ENCODE measurements at places on chromosomes 11 and 22.
A peak's percentile ranks its signal among the peaks of the same experiment; 100 is the strongest.

GRCh38 chr11:7531011-7531410 lies 17.2 kb downstream of the PPFIBP2 start:
- DNase-seq: no peak

DNA sequence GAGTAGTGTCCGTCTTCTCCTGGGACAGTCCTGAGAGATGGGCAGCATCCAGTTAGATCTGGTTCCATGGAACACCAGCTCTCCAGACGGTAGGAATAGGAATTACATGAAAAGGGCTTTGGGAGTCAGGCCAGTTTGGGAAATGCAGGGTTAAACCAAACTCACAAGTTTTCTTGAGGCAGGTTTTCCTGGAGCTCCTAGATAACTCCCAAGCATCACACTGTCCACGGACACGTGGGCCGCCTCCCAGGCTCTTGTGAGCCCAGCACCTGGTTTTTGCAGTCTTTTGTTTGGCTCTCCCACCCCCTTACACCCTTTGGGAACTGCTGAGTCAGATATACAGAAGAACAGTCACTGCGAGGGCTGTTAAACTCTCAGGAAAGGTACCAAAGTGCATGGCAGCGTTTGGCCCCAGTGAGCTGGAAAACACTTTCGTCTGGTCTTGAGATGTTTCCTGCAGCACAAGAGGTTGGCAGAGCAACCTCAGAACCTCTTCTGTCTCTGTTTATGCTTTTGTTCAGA lies 90.0 kb downstream of the BCR start:
- DNase-seq: peak; percentile 60

DNA sequence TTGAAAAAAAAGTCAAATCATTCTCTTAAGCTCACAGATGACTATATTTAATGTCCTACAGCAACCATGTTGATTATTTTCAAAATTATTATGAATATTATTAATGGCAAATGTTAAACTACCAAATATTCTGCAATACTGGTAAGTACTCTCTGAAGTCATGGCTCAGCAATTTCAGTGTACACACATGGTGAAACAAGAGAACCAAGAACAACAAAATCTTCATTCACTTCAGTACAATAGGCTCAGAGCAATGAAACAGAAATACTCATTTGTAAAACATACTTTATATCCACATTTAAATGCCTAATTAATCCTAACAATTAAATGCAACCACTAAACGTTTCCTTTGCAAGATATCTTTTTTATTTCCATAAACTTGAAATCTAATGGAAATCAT lies 347.2 kb downstream of the TTC28 start:
- DNase-seq: no peak

DNA sequence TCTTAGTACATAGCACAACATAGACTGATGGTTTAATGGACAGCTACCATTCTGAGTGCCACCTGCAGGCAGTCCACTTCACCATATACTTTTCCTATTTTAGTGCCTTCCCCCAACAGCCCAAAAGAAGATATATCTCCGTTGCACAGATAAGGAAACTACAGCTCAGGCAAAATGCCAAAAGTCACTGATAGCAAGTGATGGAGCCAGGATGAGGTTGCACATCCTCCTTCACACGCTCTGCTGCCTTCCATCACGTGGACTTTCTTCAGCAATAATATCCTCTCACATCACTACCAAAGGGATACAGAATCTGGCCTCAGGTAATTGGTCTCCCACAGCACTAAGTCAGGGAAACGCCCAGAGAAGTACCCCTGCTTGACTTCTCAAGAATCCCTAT lies 7.5 kb downstream of the TCF20 start:
- no peak for DNase-seq

DNA sequence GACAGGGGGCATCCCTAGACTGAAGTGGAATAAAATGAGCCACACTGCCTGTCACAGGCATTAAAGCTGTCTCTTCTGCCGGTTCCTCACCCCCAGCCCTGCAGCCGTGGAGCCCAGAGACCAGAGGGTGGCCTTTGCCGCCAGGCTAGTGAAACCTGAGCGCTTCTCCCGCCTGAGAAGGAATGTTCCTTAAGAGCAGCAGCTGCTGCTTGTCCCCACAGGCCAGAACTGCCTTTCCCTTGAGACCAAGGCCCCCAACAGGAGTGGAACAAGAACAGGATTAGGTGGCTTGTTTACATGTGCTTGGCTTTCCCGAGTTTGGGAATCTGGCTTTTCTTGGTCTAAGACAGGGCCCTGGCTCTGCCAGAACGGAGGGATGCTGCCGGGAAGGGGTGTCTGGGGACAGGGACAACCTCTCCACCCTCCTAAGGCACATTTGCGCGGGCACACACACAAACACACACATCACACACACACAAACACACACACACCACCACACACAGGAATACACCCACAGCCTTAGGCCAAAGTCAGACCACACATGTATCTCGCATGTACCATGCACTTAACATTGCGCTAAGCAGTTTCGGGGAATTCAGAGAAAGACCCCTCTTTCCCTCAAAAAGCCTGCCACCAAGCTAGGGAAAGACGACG lies 91.8 kb downstream of the FEZ1 start:
- no peak for DNase-seq

DNA sequence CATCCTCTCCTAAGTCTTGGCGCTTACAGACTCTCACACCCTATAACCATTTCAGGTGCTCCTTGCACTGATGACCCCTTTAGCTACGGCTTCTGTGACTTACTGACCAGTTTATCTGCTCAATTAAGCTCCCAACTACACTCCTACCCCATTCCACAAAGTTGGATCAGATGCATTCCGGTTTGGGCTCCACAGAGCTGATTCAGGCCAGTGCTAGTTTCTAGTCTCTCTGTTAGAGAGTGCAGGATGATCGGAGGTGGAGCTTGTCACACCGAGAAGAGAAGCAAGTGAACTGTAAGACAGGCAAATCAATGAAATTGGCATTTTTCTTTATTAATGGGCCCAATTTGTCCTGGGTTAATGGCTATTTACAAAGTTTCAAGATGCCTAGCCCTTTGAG lies 436.8 kb upstream of the CADM1 start:
- no peak for DNase-seq

- peak; percentile 93 for DNase-seq
Measured at GRCh38 chr11:65833297-65834030, at the start of gene SNX32. Gene SNX32, plus strand, starts transcription at chr11:65833963. Its CDS starts 103 bp downstream, at chr11:65834066.

DNA sequence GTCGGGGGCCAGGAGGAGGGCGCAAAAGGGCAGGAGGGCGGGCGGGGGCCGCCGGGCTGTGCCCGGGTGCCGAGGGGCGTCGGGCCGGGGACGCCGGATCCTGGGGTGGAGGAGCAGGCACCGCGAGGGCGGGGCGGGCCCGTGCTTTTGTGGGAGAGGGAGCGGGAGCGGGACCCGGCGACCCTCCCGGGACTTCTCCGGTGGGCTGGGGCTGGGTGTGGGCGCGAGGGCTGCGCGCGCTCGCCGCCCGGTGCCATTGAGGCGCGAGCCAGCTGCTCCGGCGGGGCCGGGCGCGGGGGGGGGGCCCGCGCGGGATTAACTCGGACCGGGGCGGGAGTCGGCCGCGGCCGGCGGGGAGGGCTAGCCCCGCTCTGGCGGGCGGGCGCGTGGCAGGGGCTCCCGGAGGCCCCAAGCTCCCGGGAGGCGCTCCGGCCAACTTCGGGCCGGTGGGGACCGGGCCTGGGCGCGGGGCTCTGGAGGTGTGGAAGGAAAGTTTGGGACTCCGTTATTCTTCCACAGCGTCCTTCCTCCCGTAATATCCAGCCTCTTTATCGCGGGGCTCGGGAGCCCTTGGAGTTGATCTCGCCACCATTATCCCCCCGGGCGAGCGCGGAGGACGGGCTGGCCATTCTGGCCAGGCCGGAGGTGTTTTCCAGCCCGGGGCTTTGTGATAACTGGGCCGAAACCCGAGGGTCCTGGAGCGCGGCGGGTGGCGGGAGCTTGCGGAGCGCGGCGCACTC lies 936 bp downstream of the CECR2 start:
- no peak for DNase-seq

DNA sequence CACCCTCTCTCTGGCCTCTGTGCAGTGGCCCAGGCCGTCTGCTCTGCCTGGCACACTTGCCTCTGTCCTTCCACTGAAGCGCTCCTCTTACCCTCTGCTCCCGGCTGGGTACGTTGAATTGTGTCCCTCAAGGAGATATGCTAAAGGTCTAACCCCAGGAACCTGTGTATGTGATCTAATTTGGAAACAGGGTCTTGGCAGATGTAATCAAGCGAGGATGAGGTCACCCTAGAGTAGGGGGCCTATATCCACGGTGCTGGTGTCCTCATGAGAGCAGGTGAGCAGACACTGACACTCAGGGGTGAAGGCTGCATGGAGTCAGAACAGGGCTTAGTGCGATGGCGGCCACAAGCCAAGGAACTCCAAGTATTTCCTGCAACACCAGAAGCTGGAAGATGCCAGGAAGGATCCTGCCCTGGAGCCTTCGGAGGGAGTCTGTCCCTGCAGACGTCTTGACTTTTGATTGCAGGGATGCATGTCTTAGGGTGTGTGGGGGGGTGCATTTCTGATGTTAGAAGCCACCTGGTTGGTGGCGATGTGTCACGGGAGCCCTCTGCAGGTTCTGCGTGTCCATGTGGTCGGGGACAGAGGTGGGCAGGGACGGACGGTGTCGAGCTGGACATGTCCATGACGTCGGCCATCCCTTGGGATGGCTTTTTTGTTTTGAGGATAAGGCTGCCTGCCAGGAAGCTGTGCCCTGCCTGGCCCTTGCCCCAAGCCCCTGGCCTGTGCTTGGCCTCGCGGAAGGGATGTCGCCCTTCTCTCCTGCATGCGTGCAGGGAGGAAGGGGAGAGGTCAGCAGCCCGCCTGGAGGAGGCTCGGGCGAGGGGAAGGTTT lies 68.6 kb downstream of the LRP5 start:
- DNase-seq: no peak

DNA sequence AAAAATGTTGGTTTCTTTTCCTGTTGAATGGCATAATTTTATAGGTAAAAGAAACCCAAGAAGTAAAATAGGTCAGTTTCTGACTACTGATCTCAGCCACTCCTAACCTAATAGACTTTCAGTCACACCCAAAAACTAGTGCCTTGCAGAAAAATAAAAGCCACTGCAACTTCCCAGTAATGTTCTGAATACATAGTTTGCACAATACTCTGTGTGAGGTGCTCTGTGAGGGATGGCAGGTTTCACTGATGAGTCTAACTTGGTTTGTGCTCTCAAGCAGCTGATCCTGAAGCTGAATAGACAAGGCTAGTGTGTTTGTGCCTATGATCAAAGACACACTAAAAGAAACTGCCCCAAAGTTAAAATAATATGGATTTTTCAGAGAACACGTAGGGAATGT lies 758.3 kb downstream of the NELL1 start:
- no peak for DNase-seq

GRCh38 chr11:110355011-110355744 lies 58.8 kb upstream of the RDX start:
- DNase-seq: peak; percentile 53

GRCh38 chr22:36239150-36239400 lies 252 bp downstream of the APOL2 start:
- no peak for DNase-seq

GRCh38 chr22:25134028-25134427 lies 65.6 kb upstream of the CRYBB3 start:
- DNase-seq: no peak

DNA sequence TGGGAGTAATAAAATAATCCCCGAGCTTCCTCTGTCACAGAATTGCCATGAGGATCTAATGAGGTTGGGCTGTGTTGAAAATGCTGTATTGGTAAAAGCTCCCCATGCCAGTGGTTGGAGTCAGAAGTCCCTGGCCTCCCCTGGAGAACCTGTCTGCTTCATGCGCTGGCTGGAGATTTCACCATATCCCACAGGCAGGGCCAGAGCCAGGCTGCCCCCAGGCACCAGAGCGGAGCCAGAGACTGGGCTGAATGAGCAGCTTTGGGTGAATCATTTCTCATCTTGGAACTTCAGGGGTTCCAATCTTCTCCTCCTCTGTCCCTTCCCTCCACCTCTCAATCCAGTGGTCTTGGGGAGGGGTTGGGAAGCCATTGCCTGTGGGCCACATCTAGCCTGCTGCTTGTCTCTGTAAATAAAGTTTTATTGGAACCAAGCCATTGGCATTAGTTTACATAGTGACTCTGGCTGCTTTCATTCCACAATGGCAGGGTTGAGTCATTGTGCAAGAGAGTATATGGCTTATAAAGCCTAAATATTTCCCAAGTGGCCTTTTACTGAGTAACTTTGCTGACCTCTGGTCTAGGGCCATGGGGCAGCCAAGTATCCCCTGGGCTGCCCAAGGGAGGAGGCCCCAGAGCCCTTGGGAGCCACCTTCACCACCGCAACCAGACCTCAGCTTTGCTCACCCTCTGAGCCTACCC lies 35.2 kb downstream of the LRRC10B start:
- DNase-seq: no peak

- DNase-seq: peak; percentile 61
Measured at GRCh38 chr22:48700566-48701295, 1126.9 kb downstream of the BRD1 start.

DNA sequence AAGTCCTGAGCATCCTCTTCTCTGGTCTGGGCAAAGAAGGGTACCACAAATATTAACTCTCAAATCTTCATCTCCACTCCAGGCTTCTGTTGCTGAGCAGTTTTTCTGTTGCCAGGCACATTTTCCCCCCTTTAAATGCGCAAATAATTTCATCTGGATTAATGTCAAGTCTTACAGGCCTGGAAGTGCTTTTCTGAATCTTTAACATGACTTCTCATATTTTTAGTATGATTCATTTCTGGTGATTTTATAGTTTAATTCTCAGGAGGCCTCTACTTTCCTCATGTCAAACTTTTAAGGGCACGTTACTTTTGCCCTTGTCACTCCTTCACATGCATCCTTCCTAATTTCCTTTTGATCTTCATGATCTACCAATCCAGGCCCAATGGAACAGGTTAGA lies 510.2 kb downstream of the METTL15 start:
- no peak for DNase-seq

DNA sequence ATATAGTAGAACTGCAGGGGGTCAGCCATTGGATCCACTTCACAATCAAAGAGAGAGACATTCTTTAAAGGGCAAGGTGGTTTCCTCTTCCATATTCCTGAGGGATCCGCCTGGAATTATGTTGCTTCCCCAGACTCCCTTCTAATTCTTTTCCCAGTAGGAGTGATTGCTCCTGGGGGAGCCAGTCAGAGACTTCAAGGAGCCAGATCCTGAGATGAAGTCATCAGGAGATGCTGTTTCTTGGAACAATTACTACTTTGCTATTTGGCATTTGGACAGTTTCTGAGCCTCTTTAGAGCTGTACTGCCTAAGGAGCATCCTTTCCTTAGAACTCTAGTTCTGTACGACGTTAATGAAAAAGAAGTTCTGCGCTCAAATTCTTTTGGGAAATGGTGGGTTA lies 1.9 kb upstream of the OR9Q2 start:
- no peak for DNase-seq

GRCh38 chr11:119941636-119942411 lies 196.1 kb downstream of the TRIM29 start:
- no peak for DNase-seq

GRCh38 chr22:27729246-27729645 lies 72.3 kb downstream of the MN1 start:
- no peak for DNase-seq
